ENCODE measurements at places on chromosomes 1 and 21.

GRCh38 chr1:227779021-227779441 is 36.4 kb upstream of the PRSS38 start:
- no peak for DNase-seq

DNA sequence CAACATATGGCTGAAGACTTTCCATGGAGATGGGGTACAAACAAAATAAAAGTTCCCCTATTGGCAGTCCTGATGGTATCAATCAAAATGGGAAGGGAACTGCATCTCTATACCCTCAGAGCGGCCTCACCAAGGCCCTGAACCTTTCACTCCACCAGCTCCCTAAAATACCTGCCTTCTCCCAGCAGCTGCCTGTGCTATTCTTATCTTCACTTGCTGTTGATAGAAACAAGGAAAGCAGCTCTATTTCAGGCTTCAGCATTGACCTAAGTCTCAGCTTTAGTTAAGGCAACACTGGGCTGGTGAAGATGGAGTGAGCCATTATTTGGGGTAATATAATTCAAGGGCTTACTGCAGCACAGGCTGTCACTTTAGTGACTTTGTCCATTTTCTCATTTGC is 21.7 kb upstream of the PIGC start:
- DNase-seq: no peak

- DNase-seq: no peak
Observed at GRCh38 chr1:39525366-39526165, 34.1 kb downstream of the BMP8A start.

- no peak for DNase-seq
Observed at GRCh38 chr1:61782771-61783170, 40.5 kb downstream of the PATJ start.

- DNase-seq: peak; percentile 95
Observed at GRCh38 chr21:31366825-31367224, 22.8 kb upstream of the TIAM1 start.

GRCh38 chr1:2555634-2556276 is 416 bp upstream of the TNFRSF14 start:
- no peak for DNase-seq

GRCh38 chr1:7262611-7263010 is 477.4 kb downstream of the CAMTA1 start:
- DNase-seq: no peak

GRCh38 chr1:37945743-37946702 is 830 bp downstream of the INPP5B start:
- peak; percentile 45 for DNase-seq

- DNase-seq: no peak
Observed at GRCh38 chr1:198316546-198317100, 159.8 kb downstream of the NEK7 start.

GRCh38 chr1:152160576-152160975 is 1.5 kb upstream of the RPTN start:
- no peak for DNase-seq

- peak; percentile 93 for DNase-seq
Observed at GRCh38 chr1:202579806-202580205, 130.4 kb downstream of the SYT2 start.

- DNase-seq: no peak
Observed at GRCh38 chr21:14844001-14844400, 220.8 kb downstream of the NRIP1 start.

GRCh38 chr1:93775224-93775623 is 93.6 kb upstream of the BCAR3 start:
- no peak for DNase-seq
